Activated T-helper 2 cell treated with anti-CD3 and anti-CD28 coated beads, Interferon-gamma antibody, Interleukin-2, Interleukin-4, amounts not matched to agents 10 μg/mL and 5 μg/mL and 100 μg/mL, durations not matched to agents 14 hours and 24 hours and 36 hours (primary cell): ENCODE measurements at places on chromosomes 4 and X. TPM values are rescaled to one million over a fixed set of nuclear protein-coding genes. Genes with fewer than 3 reads are reported as not detected.

The SMIM10L2A gene
- total RNA-seq: 0.16 and 0.21 TPM in 2 replicates

The TSPAN7 gene
- not detected in 2 replicates for total RNA-seq

The FAM47A gene
- total RNA-seq: not detected in 2 replicates

The IQCM gene
- not detected in 2 replicates for total RNA-seq

The TMEM31 gene
- total RNA-seq: not detected in 2 replicates

The EVC gene
- total RNA-seq: 1.7 and 2.0 TPM in 2 replicates

The NMU gene
- total RNA-seq: 0.25 TPM in 1 of 2 replicates, not detected in the other

The KLHL4 gene
- total RNA-seq: not detected in 2 replicates

The IL15 gene
- 0.16 and 0.59 TPM in 2 replicates for total RNA-seq

The IGFBP7 gene
- total RNA-seq: not detected in 2 replicates

The KLF8 gene
- total RNA-seq: 7.4 and 7.5 TPM in 2 replicates
